ENCODE measurements at places on chromosomes 2 and 18.

DNA sequence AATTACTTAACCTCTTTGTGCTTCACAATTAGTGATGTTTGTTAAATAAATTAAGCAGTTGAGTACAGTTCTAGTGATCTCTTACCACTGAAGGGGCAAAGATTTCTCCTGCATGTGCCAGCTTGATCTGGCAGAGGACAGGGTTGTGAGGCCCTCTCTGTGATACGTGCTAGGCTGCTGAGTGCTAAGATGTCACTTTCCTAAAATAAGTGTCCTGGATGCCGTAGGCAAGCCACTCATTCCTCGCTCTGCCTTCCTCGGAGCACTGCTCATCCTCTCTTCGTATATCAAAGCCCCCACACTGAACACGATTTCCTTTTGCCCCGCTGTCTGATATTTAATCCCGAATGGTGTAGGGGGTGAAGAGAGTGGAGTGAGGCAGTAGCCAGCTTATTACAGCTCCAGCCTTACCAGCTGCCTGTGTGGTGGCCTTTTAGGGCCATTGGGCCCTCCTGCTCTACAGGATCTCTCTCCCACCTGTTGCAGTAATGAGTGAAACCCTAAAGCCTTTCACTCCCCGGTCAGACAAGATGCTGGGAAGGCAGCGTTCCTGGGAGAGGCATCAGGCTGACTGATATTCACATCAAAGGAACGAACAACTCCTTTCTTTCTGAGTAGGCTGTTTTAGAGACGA, 40.5 kb downstream of the PTPRM start:
- DNase-seq = no peak

DNA sequence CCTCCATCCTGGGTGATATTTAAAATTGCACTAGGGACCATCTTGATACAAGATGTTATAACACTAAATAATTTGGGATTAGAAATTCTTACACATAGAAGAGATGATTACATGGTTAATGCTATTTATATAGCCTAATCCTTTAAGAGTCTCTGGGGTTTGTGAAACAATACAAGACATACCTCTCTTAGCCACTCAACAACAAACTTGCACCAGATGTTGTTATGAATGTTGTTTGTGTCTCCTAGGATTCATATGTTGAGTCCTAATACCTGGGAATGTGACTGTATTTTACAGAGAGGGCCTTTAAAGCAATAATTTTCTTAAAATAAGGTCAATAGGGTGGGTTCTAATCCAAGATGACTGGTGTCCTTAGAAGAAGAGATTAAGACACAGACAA, 678.3 kb downstream of the NYAP2 start:
- no peak for DNase-seq

DNA sequence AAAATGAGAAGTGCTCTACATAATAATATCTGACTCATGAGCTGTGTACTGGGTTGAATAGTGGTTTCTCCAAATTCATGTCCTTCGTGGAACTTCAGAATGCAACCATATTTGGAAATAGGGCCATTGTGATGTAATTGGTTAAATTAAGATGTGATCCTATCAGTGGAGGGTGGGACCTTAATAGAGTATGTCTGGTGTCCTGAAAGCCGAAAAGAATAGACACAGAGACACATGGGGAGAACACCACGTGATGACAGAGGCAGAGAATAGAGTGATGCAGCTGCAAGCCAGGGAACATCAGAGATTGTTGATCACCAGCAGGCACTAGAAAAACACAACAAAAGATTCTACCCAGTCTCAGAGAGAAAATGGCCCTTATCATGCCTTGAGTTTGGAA, 310.1 kb downstream of the EXOC6B start:
- peak; percentile 47 for DNase-seq

DNA sequence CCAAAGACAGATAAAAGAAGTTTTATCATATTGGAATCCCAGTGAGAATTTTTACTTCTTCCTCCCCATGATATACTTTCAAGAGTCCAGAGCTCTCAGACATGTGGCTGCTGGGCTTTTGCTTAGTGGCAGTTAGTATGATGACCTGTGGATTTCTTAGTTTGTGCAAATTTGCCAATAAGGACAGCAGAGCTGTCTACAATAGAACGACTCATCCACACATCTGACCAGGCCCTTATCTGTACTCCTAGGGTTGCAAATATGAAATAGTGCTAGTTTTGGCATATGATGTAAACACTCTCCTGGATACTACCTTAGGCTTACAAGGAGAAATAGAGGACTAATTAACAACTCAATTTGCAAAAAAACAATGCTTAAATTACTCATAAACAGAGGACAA, 758.4 kb upstream of the TMEFF2 start:
- DNase-seq = no peak

DNA sequence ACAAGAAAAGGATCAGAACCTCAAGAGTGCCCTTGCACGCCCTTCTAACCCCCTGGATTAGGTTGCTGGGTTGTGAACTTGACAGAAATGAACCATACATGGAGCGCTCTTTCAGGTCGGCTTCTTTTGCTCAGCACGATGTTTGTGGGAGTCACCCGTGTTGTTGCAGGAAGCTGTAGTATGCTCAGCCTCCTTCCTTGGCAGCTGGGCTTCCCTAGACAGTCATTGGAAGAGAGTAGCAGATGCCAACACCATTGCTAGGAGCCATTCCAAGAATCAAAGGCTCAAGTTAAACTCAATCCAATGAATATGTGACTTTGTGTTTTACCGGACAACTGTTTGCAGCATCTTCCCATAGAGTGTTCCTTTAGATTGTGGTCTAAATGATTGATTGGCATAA, 47.0 kb downstream of the RAB12 start:
- DNase-seq = no peak

DNA sequence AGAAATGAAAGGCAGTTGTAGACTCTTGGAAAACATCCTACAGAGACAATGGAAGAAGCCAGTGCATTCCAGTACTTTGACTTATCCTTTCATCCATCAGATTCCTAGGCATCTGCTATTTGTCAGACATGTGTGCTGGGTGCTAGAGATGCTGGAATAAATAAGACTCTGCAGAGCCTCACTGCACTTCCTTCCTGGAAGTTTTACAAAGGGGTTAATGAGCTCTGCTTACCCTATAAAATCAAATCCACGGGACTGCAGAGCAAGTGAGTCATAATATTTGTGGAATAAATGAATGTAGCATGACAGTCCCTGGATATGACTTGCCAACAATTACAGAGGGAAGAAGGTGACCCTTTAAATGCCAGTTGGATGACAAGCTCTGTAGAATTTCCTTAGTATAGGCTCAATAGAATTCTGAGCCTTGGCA, 52.7 kb upstream of the NPAS2 start:
- no peak for DNase-seq

GRCh38 chr2:15173501-15173900, 387.6 kb downstream of the NBAS start:
- no peak for DNase-seq

GRCh38 chr2:177553176-177553884, 160.8 kb downstream of the AGPS start:
- DNase-seq = no peak
